GM19239 (cell line): ENCODE measurements at places on chromosomes 5 and 9.

DNA sequence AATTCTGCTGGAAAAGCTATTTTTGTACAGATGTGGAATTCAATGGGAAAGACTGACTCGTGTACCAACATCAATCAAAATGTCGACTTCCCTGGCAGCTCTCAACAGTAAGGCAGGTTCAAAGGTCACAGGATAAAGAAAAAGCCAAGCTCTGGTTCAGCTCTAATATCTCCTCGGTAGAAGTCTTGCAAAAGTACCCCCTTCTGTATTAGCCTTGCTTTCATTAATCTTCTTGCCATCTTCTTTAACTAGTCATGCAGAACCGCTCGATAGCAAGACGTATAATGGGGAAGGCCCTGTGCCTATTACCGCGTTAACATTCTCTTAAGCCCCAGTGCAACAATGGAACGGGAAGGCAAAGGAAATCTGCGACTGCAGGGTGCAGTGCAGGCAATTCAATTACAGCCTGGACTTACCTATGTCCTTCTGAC lies 201.2 kb downstream of the GAPVD1 start:
- DNase-seq = no peak

DNA sequence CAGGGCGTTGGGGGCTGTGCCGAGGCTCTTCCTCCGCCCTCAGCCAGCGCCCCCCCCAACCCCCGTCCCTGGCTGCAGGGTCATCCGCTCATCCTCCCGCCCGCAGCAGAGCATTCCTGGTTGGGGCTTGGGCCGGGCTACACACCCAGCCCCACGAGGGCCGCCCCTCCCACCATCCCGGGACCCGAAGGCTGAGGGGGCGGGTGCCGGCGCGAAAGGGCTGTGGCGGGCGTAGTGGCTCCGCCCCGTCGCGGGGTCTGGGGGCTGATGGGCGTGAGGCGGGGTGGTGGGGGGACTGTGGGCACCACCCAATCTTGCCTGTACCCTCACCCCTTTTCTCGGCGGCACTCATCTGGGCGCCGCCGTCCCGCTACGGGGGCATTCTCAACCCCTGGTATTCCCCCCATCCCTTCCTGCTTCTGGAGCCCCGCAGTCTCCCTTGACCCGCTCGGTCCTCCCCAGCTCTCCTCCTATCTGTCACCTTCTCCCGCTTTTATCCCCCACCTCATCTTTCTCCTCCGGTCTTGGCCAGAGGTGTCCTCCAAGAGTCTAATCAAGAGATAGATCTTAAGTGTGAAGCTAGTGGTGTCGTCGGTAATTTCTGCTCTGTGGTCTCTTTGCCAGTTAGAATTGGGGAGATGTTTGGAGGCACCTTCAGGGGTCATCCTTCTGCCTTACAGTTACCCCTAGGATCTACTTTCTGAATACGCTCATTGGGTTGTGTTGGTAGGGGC lies 1.6 kb downstream of the FER start:
- DNase-seq = no peak

DNA sequence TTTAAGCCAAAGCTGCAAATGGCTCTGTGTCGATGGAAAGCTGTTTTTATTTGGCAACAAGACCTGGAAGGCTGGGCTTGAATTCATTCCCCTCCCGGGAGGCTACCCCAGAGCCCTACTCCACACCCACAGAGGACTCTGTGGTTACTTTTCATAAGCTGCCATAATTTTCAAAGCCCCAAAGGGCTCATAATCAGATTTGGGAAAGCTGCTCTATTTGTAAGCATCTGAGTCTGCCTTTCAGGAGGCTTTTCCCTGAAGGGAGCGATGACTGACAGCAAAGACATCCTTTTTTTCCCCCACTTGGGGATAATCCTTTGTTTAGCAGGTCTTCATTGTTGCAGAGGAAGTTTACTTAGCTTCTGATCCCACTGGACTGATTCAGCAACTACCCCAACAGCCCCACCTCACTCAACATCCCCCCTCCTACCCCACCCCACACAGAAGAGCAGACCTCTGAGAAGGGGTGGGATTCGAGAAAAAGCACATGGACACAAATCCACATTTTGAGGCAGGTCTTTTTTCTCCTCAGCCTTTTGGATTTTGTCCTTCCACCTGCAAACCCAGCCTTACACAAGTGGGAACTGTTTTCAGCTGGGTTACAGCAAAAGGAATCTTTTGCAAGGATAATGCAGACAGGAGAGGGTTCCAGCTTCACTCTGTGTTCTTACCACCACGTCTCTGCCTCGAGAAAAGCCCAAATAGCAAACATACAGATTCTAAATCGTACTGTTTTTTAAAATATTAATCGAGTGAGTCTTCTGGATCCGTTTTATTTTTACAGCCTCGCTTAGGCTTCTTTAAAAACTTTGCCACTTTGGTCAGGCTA lies 244.4 kb upstream of the TUT7 start:
- DNase-seq = no peak

GRCh38 chr9:135698236-135698635 lies 1.0 kb downstream of the SOHLH1 start:
- no peak for DNase-seq

DNA sequence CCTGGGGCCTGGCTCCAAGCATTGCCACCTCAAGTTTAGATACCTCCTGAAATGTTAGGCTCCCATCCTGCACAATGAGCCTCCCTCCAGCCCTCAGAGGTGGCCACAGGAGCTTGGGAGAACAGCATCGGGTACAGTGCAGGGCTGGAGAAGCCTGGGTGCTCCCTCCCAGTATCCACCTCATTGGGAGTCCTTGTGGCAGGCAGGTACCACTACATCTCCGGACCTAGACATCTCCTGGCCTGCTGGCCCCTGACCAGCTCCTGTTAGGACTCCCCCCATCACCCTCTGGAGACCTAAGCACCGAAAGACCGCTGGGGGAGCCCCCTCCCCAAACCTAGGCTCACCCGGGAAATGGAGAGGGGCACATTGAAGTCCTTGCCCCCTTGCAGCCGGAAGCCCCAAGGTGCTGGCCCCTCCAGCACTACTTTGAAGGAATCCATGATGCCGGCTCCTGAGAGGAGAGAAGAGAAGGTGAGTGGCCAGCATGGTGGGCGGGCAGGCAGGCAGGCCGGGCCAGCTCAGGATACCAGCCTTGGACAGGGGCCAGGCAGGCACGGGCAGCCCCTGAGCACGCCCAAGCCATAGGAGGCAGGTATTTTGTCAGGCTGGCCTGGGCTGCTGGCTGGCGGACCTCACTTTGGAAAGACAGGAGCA lies 1.2 kb downstream of the PDLIM7 start:
- no peak for DNase-seq

DNA sequence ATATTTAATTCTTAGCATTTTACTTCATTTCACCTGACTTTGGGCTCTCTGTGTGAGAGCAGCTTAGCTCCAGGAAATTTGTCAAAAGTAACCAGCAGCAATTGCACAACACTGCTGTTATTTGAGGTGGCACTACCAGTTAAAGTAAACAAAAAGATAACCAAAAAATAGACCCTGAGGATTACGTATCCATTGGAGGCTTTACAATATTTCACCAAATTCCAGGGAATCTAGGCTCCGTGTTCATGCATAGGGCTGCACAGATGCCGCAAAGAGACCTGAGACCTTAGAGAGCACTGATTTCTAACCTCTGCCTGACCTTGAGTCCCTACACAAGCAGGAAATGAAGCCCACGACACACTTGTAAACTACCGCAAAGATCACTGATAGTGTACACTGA lies 1392.7 kb upstream of the CDH6 start:
- no peak for DNase-seq

DNA sequence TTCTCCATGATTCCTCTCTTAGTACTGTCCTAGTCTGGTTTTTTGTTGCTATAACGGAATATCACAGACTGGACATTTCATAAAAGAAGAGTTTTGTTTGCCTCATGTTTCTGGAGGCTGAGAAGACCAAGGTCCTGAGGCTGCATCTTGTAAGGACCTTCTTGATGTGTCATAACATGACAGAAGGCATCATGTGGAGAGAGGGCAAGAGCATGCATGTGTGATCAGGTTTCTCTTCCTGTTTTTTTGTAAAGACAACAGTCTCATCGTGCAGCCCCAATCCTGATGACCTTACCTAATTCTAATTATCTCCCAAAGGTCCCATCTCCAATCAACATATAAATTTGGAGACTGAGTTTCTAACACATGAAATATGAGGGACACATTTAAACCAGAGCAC lies 108.4 kb downstream of the MSX2 start:
- no peak for DNase-seq

GRCh38 chr5:169979871-169980270 lies 424 bp downstream of the INSYN2B start:
- no peak for DNase-seq

DNA sequence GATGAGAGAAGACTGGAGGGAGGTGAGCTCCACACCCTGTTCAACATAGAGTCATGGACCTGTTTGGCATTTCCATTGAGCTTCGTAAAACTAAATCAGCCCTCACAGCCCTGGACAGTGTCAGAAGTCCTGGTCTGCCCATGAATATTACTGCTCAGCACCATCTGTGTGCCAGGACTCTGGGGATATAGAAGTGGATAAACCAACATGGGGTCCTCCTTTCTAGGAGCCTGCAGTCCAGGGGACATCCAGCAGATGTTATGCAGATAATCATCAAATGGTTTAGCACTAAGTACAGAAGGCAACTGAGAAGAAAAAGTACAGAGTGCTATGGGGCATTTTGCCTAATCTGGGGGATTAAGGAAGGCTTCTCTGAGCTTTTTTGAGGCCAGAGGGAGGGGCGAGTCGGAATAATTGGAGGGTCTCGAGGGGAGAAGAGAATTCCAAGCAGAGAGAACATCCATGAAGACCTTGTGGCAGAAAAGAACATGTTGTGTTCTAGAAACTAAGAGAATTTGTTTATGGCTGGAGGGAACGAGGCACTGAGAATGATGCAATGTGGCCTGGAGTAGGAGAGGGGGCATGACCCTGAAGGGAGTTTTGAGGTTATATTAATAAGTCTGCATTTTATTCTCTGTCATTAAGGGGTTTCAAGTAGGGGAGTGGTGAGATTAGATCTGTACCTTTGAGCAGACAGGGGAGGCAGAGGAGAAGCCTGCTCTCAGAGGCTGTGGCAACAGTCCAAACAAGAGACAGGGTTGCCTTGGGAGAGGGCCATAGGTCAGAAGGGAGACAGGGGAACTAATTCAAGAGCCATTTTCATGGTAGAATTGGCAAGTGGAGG lies 63.5 kb upstream of the SLC2A8 start:
- no peak for DNase-seq

DNA sequence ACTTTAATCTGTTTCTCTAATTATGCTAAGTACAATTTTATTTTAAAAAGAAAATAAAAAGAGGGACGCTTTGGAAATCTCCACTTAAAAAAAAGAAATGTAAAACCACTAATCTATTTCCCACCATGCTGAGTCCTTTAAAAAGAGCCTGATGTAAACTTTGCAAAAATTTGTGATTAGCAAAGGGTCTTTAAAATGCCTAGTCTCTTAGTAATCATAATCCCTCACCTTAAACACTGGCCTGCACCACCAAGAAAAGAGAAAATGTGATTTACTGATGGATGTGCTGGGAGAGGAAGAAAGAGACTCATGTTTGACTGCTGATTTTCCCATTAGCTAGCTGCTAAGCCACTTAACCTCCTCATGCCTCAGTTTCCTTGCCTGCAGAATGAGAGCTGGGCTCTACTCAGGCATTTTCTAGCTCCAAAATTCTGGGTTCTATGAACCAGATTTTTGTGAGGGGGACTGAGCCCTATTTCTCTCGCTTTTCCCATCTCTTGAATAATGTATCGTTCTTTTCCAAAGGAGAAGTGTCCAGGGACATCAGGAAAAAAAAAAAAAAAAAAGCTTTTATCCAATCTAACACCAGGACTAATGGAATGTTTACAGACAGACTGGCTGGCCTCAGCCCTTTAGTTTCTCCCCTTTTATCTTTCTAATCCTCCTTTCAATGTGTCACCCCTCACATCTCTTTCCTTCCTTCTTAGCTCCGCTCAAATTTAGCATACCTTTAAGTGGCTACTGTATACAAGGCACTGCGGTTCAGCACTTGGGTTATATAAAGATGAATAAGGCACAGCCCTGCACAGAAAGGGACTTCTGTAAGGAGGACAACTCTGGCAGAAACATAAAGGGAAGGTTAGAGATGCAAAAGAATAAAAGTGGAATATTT lies 312.4 kb downstream of the ARL15 start:
- DNase-seq = no peak

- DNase-seq = no peak
Measured at GRCh38 chr5:175464074-175464941, 14.1 kb upstream of the SFXN1 start.

GRCh38 chr9:28960602-28961001 lies 1387.3 kb upstream of the C9orf72 start:
- DNase-seq = no peak

GRCh38 chr5:45694971-45695803 lies 993 bp downstream of the HCN1 start:
- DNase-seq = no peak

GRCh38 chr9:27787891-27788290 lies 214.6 kb upstream of the C9orf72 start:
- no peak for DNase-seq

- DNase-seq = no peak
Measured at GRCh38 chr9:128568470-128569078, 16.2 kb downstream of the SPTAN1 start.

DNA sequence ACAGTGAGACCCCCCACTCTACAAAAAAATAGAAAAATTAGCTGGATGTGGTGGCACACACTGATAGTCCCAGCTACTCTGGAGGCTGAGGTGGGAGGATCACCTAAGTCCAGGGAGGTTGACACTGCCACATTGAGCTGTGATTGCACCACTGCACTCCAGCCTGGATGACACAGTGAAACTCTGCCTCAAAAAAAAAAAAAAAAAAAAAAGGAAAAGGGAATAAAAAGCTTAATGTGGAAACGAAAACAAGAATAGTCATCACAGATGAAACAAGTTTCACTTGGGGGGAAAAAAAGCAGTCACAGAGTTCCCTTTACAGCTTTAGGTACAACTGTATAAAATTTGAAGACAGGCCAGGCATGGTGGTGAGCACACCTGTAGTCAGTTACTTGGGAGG lies 84.2 kb downstream of the FNBP1 start:
- no peak for DNase-seq

DNA sequence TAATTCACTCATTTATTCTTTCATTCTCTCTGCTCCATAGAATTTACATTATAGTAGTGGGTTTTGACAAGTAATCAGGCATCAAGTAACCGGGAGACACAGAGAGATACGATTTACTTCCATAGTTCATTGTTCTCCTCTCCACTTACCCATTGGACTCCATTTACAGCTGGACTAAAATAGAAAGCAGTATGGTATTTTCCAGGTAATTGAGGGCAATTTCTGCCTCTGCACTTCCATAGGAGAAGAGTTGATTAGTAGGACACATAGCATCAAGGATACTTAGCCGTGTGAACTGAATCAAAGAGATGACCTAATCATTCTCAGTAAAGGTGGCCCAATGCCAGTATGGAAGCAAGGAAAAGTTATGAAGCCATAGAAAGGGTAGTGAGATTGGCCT lies 244.4 kb downstream of the COX7C start:
- DNase-seq = no peak

DNA sequence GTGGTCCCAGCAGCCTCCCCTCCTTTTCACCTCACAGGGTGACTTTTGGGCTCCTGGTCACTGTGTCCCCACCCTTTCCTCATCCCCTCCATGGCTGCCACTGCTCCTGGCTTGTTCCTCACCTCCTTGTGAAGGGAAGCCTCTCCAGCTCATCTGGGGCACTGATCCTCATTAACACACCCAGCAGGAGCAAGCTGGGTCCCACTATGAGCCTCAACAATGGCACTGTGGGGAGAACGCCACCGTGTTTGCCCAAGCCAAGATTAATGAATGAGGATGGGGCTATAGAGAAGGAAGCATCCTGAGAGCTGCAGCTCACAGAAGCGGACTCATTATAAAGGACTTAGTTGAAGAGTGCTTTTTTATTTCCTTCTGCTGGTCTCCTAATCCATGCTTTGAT lies 118.4 kb downstream of the MARCHF11 start:
- no peak for DNase-seq
